ENCODE measurements at places on chromosomes 5 and 9.

- no peak for DNase-seq
Measured at GRCh38 chr9:33239921-33240320, at the start of gene SPINK4. Gene SPINK4 (plus strand): TSS chr9:33240167. CDS start chr9:33240209, 42 bp downstream.

GRCh38 chr5:155799308-155799707 is 527.7 kb upstream of the SGCD start:
- DNase-seq, result no peak

- DNase-seq, result no peak
Measured at GRCh38 chr5:14178671-14179211, 35.6 kb downstream of the TRIO start.

GRCh38 chr5:6749026-6749716 is 35.9 kb downstream of the TENT4A start:
- no peak for DNase-seq

DNA sequence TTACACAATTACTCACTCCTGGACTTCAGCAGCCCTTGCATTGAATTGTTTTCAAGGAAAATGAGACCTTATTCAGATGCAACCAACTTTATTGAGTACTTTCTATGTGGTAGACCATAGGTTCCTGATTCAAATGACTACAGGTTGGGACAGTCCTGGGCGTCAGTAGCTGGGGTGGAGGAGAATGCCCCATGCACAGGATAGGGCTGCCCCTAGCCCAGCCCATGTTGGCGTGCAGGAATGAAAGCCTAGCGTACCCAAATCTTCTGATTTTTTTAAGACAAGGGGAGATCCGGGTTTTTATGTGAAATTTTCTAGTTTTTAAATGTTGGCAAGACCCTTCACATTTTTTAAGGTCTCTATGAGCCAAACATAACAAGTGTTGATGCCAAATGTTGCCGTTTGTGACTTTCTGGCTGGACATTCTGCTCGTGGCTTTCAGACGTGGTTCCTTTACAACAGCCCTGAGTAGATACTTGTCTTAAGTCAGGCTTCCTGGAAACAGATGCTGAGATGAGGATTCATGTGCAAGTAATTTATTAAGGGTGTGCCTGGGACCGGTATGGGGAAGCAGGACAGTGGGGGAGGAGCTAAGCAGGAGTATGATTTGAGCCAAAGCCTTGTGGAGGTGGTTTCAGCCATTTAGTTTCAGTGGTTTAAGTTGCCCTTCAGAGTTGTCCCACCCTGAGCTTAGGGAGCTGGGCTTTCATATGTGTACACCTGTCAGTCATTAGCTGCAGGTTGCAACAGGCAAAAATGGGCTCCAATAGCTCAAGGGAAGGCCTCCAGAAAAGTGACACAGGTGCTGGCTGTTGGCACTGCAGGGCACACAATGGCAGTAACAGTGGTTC is 154.1 kb downstream of the NTRK2 start:
- DNase-seq, result no peak

GRCh38 chr9:124929464-124929863 is 11.4 kb downstream of the GOLGA1 start:
- DNase-seq, result no peak

DNA sequence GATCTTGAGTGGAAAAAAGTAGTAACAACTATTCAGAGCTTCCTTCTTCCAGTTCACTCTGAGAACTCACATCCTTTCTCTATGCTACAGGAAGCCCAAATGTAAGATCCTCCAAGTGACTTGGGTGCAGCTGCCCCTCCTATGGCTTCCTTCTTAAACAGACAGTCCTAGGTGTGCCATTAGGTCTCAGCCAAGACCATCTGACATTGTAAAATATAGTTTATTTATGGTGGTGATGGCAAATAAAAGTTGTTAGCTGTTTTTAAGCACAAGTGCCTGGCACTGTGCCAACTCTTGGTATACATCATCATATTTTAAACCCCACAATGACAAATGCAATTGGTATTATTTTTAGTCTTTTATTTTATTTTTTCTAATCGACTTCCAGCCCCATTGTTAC is 58.1 kb downstream of the TMEM252 start:
- DNase-seq, result no peak

- DNase-seq, result no peak
Measured at GRCh38 chr5:172403189-172403796, 51.0 kb downstream of the SH3PXD2B start.

DNA sequence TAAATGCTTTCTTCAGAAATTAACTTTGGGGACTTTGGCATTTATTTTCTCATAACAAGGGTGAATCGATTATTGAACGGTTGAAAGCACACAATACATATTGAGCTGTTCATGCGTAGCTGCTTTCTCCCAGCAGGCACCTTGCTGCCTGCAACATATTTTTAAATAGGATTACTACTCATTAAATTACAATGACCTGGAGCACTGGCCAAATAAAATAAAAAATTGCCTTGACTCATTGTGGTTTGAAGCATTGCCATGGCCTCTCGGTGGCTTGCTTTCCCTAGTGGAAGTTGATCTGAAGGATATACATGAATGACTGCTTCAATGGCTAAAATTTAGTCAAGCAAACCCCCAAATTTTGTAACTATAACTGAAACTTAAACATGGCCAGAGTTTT is 181.6 kb upstream of the NUDT12 start:
- no peak for DNase-seq

- no peak for DNase-seq
Measured at GRCh38 chr5:170570476-170570875, 66.7 kb downstream of the KCNIP1 start.

DNA sequence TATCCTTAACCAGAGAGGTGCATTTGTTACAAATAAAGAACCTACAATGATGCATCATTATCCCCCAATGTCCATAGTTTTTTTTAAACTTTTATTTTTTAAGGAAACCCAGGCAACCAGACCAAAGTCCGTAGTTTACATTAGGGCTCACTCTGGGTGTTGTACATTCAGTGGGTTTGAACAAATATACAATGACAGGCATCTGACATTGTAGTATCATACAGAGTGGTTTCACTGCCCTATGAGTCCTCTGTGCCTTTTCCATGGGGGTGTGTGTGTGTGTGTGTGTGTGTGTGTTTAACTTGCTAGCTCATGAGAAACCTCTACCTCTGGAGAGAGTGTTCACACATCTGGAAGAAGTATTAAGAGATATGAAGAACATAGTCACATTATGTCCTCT is 141.5 kb downstream of the KDM4C start:
- no peak for DNase-seq

GRCh38 chr5:173802670-173803165 is 85.4 kb upstream of the CPEB4 start:
- no peak for DNase-seq

DNA sequence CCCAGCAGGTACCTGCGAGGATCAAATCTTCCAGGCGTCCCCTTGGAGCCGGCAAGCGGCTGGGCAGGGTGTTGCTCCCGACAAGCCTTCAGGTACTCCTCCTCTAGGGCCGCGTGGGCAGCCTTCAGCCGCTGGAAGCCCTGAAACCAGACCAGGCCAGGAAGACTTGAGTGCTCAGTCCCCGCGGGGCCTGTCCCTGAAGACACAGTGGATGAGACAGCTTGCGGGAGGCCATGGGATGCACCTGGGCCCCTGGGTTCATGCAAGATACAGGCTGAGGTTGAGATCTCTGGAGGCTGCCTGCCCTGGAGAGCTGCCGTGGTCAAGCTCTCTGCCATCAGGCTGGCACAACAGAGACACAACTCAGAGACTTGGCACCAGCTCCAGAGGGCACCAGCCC is 25.4 kb downstream of the AKNA start:
- no peak for DNase-seq

GRCh38 chr5:141664733-141665461 is 13.7 kb upstream of the FCHSD1 start:
- DNase-seq, result no peak

- DNase-seq, result no peak
Measured at GRCh38 chr9:76424491-76424890, 30.3 kb upstream of the RFK start.

GRCh38 chr9:94533155-94533554 is 21.7 kb upstream of the PCAT7 start:
- DNase-seq, result no peak

- no peak for DNase-seq
Measured at GRCh38 chr9:967903-968641, 8.4 kb upstream of the DMRT3 start.

GRCh38 chr5:39328731-39329130 is 35.6 kb downstream of the C9 start:
- DNase-seq, result no peak

DNA sequence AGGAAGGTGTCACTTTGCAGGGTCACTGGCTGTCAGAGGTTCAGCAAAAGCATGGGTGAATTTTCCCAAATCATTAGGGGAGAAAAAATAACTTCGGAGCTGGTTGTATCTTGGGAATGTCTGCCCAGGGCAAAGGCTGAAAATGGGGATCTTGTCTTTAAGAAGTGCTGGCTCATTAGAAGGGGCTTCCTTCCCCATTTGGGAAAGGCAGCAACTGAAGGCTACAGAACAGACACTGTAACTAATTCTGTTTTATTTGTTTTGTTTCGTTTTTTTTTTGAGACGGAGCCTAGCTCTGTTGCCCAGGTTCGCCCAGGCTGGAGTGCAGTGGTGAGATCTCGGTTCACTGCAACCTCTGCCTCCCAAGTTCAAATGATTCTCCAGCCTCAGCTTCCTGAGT is 70.3 kb upstream of the PCA3 start:
- DNase-seq, result no peak

All from cortex of kidney (tissue), 1 donor.